Activated CD4-positive, alpha-beta T cell treated with anti-CD3 and anti-CD28 coated beads, Interleukin-2, amount 10 ng/mL, durations not matched to agents 24 days and 14 days (primary cell): ENCODE measurements at places on chromosomes 3 and 15. TPM values are rescaled to one million over a fixed set of nuclear protein-coding genes. Genes with fewer than 3 reads are reported as not detected.

- peaks cover 39% of the 10 kb centered on the region for H3K4me1 ChIP-seq
- peak overlapping the region; percentile 94 for H3K27ac ChIP-seq
- no peak for DNase-seq
These were observed 1.0 kb upstream of the UBL7 start for GRCh38 chr15:74461847-74462511.

DNA sequence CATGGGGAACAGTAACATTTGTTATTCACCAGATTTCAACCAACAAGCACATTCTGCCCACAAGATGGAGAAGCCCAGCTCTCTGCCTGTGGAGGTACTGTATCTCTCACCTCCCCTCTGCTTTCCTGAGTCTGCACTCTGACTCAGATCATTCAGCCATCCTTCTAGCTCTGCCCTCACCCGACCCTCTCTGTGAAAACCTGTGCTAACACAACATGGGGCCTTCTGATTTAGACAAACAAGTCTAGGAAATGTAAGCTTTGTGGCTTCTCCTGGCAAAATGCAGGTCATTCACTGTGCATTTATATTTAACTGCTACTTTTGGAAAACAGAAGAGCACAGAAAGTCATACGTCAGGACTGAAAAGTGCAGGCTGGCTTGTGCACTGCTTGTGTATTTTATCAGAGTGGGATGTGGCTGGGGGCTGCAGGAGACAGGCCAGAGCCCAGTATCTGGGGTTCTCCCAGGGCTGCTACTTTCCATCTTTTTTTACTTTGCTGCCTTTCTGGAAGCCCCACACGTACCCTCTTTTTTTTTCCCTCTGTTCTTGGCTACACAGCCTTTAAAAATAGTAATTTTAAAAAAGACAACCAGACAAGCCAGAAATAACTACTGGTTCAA is 50.8 kb downstream of the SUSD5 start:
- H3K27me3 ChIP-seq, result peaks cover 8% of the 10 kb centered on the region
- DNase-seq, result no peak
- H3K4me3 ChIP-seq, result no peak overlapping the region
- peaks cover 9% of the 10 kb centered on the region for H3K4me1 ChIP-seq
- H3K27ac ChIP-seq, result no peak overlapping the region

DNA sequence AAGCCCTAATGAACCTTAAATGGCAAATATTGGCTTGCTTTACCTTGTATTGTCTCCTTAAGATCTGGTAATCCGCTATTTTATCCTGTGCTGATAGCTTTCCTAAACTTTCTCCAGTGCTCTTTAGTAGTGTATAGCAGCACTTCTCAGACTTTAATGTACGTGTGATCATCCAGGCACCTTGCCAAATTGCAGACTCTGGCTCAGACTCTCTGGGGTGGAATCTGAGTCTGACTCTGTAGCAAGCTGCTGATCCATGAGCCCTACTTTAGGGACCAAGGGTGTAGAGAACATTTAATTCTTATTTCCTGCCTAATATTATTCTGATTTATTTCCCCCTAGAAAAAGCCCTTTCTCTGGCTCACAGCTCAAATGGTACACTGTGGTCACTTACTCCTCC is 518.8 kb upstream of the ZNF385D start:
- DNase-seq, result no peak
- no peak overlapping the region for H3K4me3 ChIP-seq
- H3K4me1 ChIP-seq, result no peaks in the 10 kb centered on the region
- no peaks in the 10 kb centered on the region for H3K36me3 ChIP-seq
- no peaks in the 10 kb centered on the region for H3K27me3 ChIP-seq

DNA sequence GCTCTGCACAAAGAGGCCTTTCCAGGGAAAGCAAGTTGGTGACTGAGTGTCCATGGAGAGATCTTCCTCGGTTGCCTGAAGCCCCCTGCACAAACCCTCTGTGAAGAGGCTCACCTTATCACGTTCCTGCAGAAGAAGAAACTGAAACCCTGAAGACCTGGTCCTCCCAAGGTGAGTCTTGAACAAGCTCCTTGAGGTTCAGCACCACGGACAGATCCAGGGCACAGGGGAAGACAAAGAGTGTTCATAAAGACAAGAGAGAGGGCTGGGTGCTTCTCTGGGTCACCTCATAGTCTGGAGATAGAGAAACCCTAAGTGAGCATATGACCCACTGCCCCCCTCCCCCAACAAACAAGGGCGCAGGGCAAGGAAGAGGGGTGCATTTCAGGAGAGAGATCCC is 21.7 kb upstream of the TBC1D21 start:
- H3K27ac ChIP-seq, result no peak overlapping the region
- DNase-seq, result peak; percentile 87
- no peak overlapping the region for H3K4me3 ChIP-seq
- H3K4me1 ChIP-seq, result no peaks in the 10 kb centered on the region
- peaks cover 6% of the 10 kb centered on the region for H3K27me3 ChIP-seq
- no peaks in the 10 kb centered on the region for H3K36me3 ChIP-seq

GRCh38 chr3:64954995-64955636 is 267.3 kb upstream of the ADAMTS9 start:
- no peak overlapping the region for H3K4me3 ChIP-seq
- no peaks in the 10 kb centered on the region for H3K36me3 ChIP-seq
- no peaks in the 10 kb centered on the region for H3K4me1 ChIP-seq
- no peaks in the 10 kb centered on the region for H3K27me3 ChIP-seq
- DNase-seq, result no peak
- no peak overlapping the region for H3K27ac ChIP-seq

TNNC1 gene
- 1.2 and 1.5 TPM in 2 replicates for total RNA-seq

MDFIC2 gene
- total RNA-seq, result not detected in 2 replicates

FBXO40 gene
- total RNA-seq, result not detected in 2 replicates

DNA sequence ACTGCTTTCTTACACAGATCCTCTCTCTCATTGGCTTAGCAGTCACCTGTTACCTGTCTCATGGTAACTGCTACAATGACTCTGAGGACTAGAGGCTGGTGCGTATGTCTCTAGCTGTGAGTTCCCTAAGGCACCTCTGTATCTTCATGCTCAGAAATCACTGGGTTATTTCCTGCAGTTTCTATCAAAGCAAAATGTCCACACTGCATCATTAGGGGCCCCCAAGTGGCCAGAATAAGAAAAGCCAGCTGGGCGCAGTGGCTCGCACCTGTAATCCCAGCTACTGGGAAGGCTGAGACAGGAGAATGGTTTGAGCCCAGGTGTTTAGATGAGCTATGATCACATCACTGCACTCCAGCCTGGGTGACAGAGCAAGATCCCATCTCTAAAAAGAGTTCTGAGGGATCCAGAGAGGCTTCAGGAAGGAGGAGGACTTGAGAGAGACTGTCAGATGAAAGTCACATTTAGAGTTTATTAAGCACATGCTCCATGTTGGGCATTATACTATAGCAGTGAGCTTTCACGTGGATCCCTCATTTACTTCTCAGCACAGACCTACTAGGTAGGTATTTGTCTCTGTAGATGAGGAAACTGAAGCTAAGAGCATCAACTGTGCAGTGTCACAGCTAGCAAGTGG is 2.3 kb upstream of the VPS18 start:
- no peak overlapping the region for H3K27ac ChIP-seq
- H3K4me1 ChIP-seq, result peaks cover 32% of the 10 kb centered on the region
- no peak overlapping the region for H3K4me3 ChIP-seq
- DNase-seq, result peak; percentile 81
- peaks cover 3% of the 10 kb centered on the region for H3K27me3 ChIP-seq

- no peak overlapping the region for H3K4me3 ChIP-seq
- H3K27ac ChIP-seq, result no peak overlapping the region
- DNase-seq, result no peak
- H3K36me3 ChIP-seq, result peaks cover 40% of the 10 kb centered on the region
- H3K4me1 ChIP-seq, result no peaks in the 10 kb centered on the region
These were observed 14.8 kb upstream of the LDHAL6B start for GRCh38 chr15:59191855-59192237.

- H3K4me1 ChIP-seq, result no peaks in the 10 kb centered on the region
- no peak overlapping the region for H3K27ac ChIP-seq
- H3K4me3 ChIP-seq, result no peak overlapping the region
- no peak for DNase-seq
- no peaks in the 10 kb centered on the region for H3K36me3 ChIP-seq
- H3K27me3 ChIP-seq, result no peaks in the 10 kb centered on the region
These were observed 514.6 kb upstream of the CNTN3 start for GRCh38 chr3:75129101-75129500.

GRCh38 chr15:91995146-91995545 is 141.6 kb downstream of the SLCO3A1 start:
- no peak overlapping the region for H3K4me3 ChIP-seq
- DNase-seq, result no peak
- H3K36me3 ChIP-seq, result no peaks in the 10 kb centered on the region
- no peak overlapping the region for H3K27ac ChIP-seq
- H3K27me3 ChIP-seq, result no peaks in the 10 kb centered on the region

LDHAL6B gene
- total RNA-seq, result not detected in 2 replicates

DNA sequence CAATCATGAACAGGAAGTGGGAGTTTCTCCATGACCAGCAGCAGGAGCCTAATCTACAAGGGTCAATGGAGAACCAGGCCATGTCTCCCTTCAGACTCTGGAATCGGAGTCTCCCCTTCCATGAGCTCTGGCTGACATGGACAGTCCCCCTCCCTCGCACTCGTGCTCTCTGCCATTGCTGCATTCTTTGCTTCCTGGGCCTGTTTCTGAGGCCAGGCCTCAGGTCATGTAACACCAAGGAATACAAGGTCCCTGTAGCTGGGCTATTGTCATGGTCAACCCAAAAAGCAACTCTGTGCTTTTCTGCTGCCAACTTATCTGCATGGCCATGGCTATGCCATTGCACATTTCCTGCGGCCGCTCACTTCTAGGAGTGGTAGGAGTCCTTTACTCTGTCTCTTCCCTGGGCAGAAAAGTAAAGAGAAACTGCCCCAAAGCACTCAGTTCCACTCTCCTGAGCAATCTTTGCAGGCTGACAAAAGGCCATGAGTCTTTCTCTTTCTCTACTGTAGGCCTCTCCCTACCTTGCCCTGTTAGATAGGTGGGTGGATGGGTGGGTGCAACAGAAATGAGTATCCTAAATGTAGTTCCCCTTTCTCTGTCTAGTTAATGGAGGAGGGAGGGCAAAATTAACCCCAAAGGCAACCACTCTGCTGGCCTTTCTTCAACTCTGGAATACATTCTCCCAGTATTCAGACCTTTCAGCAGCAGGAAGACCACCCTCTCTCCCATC is 40.8 kb upstream of the PROK2 start:
- DNase-seq, result no peak
- peaks cover 18% of the 10 kb centered on the region for H3K27me3 ChIP-seq
- H3K4me3 ChIP-seq, result no peak overlapping the region
- no peaks in the 10 kb centered on the region for H3K36me3 ChIP-seq

- no peak overlapping the region for H3K4me3 ChIP-seq
- no peak overlapping the region for H3K27ac ChIP-seq
- H3K36me3 ChIP-seq, result no peaks in the 10 kb centered on the region
These were observed 71.3 kb upstream of the LRTM1 start for GRCh38 chr3:54999159-54999558.

GRCh38 chr15:68769702-68770101 is 51.0 kb downstream of the ANP32A start:
- no peak overlapping the region for H3K27ac ChIP-seq
- H3K36me3 ChIP-seq, result no peaks in the 10 kb centered on the region
- peaks cover 15% of the 10 kb centered on the region for H3K27me3 ChIP-seq
- H3K4me3 ChIP-seq, result no peak overlapping the region

KCNAB1 gene
- total RNA-seq, result not detected in 2 replicates
